ENCODE measurements at places on chromosomes 6 and 20.

GRCh38 chr6:37691904-37692806, 5.5 kb downstream of the MDGA1 start:
- peak; percentile 92 for DNase-seq

DNA sequence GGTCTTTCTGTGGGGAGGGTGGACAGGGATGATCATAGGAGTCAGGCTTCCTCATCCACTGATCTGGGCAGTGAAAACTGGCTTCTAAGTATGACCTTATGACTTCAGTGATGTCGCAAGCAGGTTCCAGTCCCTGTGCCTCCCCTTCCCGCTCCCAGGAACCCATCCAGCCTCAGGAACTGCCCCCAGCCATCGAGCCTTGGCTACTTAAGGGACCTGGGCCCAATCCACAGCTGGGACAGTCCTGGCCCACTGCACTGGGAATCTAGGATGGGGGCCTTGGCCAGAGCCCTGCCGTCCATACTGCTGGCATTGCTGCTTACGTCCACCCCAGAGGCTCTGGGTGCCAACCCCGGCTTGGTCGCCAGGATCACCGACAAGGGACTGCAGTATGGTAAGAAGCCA, at the start of gene LBP:
Gene LBP, plus strand, starts transcription at position 236 of the 405 bp plus-strand sequence. Its CDS starts 35 bp downstream, at position 271.
- DNase-seq = no peak

- DNase-seq = peak; percentile 57
These were observed 193.6 kb downstream of the JARID2 start for GRCh38 chr6:15439410-15440025.

- DNase-seq = no peak
These were observed 7.9 kb downstream of the EPB41L1 start for GRCh38 chr20:36162272-36162966.

GRCh38 chr6:24272553-24272952, 85.3 kb downstream of the DCDC2 start:
- DNase-seq = no peak

DNA sequence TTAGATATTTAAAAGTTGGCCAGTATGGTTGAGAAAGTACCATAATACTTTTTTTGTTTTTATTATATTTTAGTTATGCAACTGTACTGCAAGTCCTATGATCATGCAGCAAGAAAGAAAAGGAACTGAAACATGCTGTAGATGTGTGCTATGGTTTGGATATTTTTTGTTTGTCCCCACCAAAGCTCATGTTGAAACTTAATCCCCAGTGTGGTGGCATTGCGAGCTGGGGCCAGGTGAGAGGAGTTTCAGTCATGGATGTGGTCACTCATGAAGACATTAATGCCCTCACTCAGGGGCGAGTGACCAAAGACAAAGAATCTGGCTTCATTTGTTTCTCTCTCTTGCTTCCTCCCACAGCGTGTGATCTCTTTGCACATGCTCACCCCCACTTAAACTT, 393.9 kb downstream of the PAX1 start:
- DNase-seq = no peak

DNA sequence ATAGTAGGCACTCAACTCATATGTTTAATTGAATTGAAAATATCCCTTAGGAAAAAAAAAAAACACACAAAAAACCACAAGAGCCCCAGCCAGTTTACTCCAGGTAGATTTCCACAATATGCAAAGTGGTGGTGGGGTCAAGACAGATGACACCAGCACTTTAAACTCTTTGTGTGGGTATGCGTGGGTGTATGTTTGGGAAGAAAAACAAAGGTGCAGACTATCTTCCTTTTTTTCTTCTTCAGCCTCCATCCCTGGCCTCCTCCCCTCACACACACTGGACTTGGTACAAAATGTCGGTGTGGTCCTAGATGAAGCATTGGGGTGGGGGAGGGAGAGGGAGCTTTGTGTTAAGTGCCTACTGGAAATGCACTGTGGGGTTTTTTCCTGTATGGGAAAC, 42.2 kb upstream of the CDKAL1 start:
- DNase-seq = no peak

GRCh38 chr6:158524311-158524710, 35.6 kb upstream of the TMEM181 start:
- no peak for DNase-seq

DNA sequence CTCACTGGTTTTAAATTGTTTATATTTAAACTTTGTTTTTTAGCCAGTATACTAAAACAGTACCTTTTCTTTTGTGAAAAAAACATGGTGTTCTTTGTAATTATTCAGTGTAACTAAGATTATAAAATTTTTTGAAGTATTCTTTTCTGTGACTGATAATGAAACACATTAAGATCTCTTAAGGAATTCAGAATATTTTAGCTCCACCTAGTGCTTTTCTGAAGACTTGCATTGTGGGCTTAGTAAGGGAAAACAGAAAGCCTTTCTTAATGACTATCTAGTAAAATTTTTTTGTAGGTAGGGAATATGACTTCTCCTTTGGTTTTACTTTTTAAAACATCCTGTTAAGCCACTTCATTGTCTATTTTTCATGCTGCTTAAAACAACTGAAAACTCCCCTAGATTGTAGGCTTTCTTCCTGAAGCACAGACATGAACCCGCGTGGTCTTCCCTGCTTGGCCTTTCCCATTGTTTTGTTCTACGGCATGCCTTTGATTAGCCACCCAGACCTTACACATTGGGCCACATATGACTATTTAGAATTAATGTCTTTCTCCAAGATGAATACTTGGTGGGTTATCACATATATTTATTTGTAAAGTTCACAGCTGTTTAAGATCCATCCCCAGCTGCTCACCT, 72.1 kb downstream of the AFDN start:
- no peak for DNase-seq

- DNase-seq = no peak
These were observed 3.6 kb downstream of the SRSF3 start for GRCh38 chr6:36597775-36598174.

DNA sequence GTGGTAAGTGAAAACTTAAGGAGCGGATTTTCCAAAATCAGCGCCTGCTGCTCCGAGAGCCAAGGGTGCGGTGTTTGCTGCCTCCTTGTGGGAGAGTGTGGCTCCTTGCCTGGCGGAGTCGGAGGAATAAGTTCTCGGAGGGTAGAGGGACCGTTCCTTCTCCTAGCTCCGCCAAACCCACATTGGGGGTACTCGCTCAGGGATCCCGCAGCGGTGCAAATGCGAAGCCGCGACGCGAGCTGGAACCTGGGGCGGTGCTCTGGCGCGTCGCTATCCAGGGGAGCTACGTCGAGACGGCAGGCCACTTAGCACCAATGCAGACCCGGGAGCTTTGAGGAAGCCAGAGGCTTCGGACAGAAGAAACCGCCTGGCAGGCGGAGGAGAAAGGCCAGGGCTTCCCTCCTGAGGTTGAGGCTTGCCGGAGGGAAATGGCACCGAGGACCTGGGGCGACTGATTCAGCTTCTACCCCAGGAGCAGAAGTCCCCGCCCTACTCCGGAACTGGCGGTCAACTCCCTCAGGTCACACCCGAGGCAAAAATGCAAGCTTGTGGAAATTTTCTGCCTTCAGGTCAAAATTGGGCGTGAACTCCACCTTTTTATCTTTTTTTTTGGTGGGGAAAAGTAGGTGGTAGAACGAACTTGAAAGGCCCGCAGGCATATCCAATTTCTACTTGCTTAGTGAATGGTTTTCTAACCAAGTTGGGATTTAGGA, 5.7 kb upstream of the DDX43 start:
- peak; percentile 80 for DNase-seq

GRCh38 chr6:27019651-27020552, 227.6 kb upstream of the PRSS16 start:
- peak; percentile 69 for DNase-seq

DNA sequence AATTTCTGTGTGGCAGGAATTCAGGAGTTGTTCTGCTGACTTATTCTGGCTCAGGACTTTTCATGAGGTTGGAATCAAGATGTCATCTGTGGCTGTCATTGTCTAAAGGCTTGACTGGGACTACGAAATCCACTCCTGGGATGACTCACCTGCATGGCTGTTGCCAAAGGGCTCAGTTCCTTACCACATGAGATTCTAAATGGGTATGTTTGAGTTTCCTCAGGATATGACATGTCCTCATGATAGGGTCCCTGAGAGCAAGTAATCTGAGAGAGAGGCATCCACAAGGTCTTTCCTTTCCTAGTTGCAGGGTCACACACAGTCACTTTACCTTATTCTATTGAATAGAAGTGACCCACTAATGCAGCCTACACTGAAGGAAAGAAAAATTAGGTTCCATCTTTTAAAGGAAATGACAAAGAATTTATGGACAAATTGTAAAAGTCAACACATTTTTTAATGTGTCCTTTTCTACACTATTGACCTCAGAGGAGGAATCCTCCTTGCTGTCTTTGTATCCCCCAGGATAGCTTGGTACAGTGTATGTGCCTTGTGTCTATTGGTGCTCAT, 1025.0 kb upstream of the GJE1 start:
- DNase-seq = no peak

DNA sequence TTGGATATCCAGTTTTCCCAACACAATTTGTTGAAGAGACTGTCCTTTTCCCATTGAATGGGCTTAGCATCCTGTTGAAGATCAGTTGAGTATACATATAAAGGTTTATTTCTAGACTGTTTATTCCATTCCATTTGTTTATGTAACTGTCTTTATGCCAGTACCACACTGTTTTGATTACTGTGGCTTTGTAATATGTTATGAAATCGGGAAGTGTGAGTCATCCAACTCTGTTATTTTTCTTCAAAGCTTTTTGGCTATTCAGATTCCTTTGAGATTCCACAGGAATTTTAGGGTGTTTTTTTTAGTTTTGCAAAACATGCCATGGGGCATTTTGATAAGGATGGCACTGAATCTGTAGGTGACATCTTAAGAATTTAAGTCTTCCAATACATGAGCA, 188.3 kb downstream of the BMP7 start:
- no peak for DNase-seq

GRCh38 chr20:17766226-17766625, 66.5 kb downstream of the BANF2 start:
- DNase-seq = no peak

DNA sequence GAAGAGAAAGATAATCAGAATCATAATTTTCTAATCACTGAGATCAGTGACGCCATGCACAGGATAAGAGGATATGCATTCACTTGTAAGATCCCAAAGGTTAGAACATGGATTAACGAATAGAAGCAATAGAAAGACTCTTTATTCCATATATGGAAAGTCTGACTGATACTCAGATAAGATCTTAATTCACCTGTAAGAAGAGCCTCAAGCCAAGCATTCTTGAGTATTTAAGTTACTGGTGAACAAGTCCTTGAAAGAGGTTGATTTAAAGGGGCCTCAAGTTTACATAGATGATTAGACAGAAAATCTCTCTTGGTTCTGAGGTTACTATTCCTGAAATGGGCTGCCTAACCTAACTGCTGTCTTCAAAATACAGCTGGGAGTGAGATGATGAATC, 53.8 kb upstream of the MTRF1L start:
- no peak for DNase-seq

DNA sequence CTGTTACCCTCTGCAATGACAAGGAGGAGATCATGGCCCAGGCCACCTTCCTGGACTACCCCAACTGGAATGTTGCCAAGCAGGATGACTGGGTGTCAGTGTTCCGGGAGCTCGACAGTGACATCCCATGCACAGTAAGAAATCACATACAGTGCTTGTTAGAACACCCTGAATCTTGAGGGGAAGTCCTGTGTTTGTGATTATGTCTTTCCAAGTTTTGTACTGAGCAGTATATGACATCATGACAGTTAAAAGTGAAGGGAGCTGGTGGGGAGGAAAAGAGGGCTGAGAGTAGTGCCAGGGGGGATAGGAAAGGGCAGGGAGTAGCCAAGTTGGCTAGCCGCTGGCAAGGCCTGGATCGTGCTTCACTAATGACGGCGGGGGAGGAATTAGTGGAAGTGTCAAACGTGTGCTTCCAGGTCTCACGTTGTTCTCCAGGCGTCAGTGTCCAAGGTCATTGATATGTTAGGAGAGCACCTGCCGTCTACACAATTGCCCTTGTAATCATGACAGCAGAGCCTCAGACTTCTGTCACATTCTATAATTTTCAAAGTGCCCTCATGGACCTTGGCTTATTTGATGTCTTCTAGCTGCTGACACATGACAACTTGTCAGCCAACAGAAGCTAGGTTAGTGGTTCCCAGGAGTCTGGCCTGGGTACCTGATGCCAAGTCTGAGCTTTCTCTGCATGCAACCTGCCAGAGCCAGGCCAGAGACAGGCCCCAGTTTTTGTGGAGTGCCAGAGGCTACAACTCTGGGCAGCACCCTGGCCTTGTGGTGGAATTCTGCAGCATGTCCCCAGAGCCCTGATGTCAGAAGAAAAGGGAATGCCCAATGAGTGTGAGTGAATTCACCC, 18.8 kb downstream of the CFAP61 start:
- no peak for DNase-seq

DNA sequence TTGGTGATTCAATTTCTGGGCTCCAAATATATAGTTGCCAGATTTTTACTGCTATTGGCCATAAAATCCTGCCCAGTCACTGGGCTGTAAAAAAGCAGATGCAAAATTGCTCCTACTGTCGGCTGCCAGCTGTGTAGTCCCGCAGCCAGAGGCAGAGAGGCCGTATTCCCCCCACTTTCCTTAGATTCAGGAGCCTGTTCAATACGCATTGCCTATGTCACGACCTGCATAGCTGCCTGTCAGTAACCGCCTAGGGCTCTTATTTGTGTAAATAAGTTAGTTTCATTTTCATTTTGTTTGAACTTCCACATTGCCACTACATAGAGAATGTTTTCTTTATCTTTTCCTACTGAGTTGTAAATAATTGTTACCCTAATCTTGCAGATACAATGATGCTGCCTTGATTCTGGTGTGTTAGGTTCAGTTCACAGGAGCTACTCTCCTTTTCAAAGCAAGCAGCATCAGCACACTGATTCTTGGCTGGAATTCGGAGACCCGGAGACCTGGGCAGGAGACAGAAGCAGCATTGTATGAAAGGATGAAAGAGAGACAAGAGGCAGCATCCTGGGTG, 46.0 kb upstream of the UST start:
- no peak for DNase-seq
